ENCODE measurements at places on chromosomes 12 and 14.
A peak's percentile ranks its signal among the peaks of the same experiment; 100 is the strongest.

- no peak for DNase-seq
Measured at GRCh38 chr12:120314220-120314619, 12.1 kb downstream of the SIRT4 start.

- DNase-seq: no peak
Measured at GRCh38 chr14:90281261-90281660, 24.9 kb downstream of the PSMC1 start.

DNA sequence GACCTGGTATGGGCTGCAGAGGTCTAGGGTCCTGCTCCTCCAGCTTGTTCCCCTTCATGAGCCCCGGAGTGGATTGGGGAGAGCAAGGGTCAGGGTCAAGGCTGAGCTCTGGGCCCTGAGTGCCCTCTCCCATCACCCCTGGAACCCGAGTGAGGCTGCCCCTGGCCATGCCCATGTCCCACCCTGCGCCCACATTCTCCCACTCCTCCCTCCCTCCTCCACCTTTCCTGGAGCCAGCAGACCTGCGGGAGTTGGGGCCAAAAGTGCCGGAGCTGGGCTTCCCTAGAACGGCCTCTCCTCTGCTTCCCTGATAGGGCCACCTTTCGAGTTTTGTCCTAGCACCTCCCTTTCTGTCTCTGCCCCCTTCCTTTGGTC, 590 bp downstream of the SCNN1A start:
- DNase-seq: no peak

- no peak for DNase-seq
Measured at GRCh38 chr12:103011974-103012763, 54.7 kb downstream of the ASCL1 start.

- no peak for DNase-seq
Measured at GRCh38 chr14:98466807-98467206, 805.2 kb downstream of the BCL11B start.

DNA sequence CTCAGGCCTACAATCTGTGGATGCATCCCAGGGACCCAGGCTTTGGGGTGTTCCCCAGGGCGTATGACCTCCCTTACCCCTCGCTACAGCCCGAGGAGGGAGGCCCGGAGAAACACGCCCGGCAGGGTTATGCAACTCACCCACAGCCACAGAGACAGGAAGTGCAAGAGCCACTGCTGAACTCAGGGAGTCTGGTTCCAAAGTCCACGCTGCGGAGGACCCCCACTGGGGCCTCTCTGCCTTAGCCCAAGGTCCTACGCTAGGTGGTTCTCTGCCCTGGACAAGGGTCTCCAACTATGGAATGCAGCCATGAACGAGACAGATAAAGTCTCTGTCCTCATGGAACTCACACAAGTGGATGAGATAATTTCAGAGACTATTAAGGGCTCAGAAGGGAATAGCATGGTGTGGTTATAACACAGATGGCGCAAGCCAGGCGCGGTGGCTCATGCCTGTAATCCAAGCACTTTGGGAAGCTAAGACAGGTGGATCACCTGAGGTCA, 11.3 kb downstream of the SCARB1 start:
- no peak for DNase-seq

- no peak for DNase-seq
Measured at GRCh38 chr14:101104485-101104884, 201.0 kb upstream of the RTL1 start.

DNA sequence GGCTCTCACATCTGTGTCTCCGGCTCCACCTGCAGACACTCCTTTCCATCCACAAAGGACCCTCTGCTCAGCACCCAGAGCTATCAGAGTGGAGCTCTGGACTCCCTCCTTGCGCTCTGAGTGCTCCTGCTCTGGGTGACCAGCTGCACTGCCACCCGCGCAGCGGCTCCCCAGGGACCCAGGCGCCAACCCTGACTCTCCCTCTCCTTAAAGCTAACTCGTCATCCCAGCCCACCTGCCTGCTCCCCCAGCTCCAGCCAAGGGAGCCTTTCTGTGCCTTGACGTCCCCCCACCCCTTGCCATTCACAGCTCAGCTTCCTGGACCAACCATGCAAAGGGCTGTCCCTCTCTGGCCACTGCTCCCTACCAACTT, 99.0 kb downstream of the SETD3 start:
- DNase-seq: no peak

DNA sequence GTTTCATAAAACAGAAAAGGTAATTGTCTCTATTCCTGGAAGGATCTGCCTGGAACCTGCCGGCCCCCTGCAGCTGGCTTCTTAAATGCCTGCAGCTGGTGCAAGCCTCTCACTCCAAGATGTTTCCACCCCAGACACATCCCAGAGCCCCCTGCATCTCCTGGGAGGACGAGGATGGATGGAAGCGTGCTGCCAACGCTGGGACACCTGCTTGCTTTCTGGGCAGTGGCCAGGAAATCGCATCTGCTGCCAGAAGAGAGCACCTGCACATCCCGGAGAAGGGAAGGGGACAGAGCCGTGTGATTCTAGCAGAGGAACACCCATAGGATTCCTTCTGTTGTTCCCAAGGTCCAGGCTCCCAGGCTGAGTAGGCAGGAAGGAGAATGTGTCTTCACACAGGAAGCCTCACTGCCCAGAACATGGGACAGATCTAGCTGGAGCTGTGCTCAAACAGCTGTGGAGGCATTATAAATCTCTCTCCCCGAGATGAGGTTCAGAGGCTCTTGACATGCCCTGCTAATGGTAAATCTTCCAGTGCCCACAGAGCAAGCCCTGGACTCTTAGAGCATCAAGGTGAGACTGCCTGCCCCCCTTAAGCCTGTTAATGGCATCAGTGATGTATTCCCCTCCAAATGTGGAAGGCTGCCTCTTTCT, 138.8 kb upstream of the MAP1LC3B2 start:
- DNase-seq: peak; percentile 42

DNA sequence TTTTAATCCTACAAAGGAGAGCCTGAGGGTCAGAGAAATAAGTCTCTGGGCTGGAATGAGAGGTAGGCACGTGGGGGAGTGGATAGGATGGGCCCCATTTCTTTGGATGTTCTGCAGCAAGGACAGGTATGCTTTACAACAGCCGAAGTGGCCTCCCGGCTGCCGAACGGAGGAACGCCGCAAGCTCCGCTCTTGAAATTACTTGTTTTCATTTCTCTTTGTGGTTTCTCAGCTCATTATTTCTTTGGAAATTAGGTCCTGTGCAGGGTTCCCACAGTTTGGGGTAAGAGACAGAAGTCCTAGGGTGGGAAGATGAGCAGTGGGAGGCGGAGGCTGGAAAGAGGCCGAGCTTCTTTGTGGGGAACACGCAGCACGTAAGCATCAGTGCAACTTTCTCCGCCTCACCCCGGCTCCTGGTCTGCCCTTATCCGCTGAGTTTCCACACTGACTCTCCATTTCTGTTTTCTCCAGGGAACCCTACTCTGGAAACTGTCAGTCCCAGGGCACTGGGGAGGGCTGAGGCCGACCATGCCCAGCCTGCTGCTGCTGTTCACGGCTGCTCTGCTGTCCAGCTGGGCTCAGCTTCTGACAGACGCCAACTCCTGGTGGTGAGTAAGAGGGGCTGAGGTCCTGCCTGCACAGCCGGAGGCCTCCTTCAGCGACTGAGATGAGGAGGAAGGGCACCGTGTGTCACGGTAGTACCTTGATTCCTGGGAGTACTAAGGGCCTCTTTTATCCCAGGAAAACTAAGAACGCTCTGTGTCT, 2.0 kb downstream of the WNT5B start:
- DNase-seq: no peak

GRCh38 chr12:40375076-40375475, 150.3 kb downstream of the LRRK2 start:
- no peak for DNase-seq

- no peak for DNase-seq
Measured at GRCh38 chr12:53236443-53237111, 4.6 kb upstream of the RARG start.

GRCh38 chr14:69617796-69618195, 6.4 kb downstream of the SUSD6 start:
- peak; percentile 11 for DNase-seq

GRCh38 chr14:47278233-47278842, 397.1 kb downstream of the MDGA2 start:
- no peak for DNase-seq

- peak; percentile 81 for DNase-seq
Measured at GRCh38 chr14:75230140-75230792, 48.4 kb upstream of the FOS start.
